ENCODE measurements at places on chromosomes 11 and 22.

- no peak for DNase-seq
Measured at GRCh38 chr11:3220101-3220500, 1.5 kb upstream of the MRGPRG start.

- DNase-seq: no peak
Measured at GRCh38 chr22:19061471-19062138, 60.6 kb downstream of the DGCR2 start.

DNA sequence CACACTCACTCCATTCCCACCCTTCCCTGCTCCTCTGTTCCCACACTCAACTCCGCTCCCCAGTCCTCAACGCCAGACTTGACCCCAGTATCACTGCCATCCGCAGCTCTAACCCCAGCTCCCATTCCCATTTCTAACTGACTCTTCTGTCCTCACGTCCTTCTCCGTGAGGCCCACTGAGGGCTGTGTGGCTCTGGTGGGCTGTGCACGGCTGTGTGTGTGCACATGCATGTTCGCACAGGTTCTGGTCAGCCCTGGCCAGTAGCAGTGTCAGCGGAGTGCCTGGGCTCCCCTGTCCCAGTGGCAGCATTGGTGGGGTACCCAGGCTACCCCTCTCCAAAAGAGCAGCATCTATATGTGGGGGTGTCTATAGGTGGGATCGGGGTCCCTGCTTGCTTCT is 5.0 kb downstream of the CAPN1 start:
- DNase-seq: no peak

DNA sequence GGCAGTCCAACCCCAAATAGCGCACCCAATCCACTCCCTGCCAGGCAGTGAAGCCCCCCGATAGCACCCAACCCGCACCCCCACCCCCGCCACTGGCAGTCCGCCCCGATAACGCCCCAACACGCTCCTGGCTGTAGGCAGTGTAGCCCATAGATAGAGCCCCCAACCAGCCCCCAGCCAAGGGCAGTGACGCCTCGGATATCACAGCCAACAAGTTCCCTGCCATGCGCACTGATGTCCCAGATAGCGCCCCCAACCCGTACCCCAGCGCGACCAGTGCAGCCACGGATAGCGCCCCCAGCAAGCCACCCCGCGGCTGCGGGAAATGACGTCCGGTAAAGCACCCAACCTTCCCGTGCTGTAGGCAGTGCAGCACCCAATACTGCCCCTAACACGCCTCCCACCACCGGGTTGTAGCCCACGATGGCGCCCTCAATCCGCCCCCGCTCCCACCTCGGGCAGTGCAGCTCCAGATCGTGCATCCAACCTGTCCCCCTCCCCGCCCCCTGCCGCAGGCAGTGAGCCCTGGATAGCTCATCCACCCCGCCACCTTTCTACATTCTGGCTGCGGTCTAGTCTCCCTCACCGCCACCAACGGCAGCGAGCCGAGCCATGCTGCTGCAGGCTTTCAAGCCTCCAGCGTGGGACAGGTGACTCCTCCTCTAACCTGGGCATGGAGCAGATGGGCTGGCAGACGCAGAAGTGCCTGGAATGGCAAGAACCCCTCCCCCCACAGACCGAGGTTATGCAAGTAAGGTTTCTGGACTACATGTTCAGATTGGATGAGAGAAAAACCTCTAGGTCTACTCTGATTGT is 625 bp downstream of the RFPL2 start:
- DNase-seq: peak; percentile 45

All from CD4-positive, alpha-beta T cell treated with Interleukin-12 subunit alpha and Interleukin-12 subunit beta, for 1 hour (primary cell).